ENCODE measurements at places on chromosomes 11 and 22.

DNA sequence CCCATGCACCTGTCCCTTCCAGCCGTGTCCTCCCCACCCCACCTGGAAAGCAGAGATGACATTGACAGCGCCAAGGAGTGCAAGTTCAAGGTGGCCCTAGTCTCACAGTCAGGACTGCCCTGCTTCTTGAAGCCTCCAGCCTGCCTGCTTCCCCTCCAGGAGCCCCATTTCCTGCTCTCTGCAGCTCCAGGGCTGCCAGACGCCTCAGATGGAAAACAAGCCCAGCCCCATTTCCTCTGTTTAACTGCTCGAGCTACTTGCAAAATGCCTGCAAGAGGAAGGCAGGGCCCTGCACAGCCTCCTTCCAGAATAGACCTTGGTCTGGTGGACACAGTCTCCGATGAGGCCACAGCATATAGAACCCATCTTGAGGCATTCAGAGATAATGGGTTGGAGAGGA lies 5.0 kb upstream of the DGKZ start:
- no peak for ATAC-seq

- no peak for ATAC-seq
Observed at GRCh38 chr11:112523951-112524350, 263.3 kb upstream of the PLET1 start.

DNA sequence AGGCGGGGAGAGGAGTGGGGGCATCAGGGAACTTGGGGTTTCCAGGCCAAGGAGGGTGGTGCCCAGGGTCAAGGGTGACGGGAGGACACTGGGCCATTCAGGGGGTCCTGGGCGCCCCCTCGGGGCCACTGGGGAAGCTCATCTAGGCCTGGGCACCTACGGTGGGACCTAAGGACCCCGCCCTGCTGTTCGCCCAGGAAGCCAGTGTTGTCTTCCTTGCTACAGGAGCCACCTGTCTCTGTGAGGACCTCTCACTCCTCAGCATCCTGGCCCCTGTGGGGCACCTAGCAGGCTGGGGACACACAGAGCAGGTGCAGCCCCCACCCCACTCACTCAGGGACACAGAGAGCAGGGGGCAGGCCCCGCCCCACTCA lies 191.6 kb downstream of the IGLL1 start:
- ATAC-seq: no peak

GRCh38 chr11:43360361-43361032 lies 1.8 kb downstream of the TTC17 start:
- ATAC-seq: no peak

DNA sequence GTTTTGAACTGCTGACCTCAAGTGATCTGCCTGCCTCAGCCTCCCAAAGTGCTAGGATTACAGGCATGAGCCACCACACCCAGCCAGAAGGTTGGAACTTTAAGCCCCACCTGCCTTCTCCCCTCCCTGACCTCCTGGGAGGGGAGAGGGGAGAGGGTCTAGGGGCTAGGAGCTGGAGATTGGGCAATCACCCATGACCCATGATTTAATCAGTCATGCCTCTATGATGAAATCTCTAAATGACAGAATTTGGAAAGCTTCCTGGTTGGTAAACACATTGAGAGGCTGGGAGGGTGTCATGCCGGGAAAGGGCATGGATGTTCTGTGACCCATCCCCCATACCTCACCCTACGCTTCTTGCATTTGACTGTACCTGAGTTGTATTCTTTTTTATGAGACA lies 17.1 kb upstream of the TFIP11 start:
- ATAC-seq: no peak

- ATAC-seq: no peak
Observed at GRCh38 chr22:35549328-35549727, 8.7 kb downstream of the RASD2 start.

DNA sequence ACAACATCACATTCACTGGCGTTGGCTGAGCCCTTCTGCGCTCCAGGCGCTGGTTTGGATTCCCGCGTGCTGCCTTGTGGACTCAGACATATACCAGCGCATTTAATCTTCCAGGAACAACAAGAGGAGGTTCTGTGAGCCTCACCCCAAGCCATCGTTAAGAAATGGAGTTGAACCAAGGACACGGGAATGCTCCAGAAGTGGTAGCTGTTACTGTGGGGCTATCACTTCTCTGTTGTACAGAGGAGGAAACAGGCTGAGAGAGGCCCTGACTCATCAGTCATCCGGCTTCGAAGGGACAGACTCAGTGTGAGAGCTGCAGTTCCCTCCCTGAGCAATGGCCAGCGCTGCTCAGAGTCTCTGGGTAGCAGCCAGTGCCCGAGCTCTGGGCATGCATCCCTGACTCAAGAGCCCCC lies 291.3 kb downstream of the TBC1D22A start:
- ATAC-seq: no peak

- ATAC-seq: no peak
Observed at GRCh38 chr11:69828971-69829344, 9.7 kb upstream of the FGF3 start.

- ATAC-seq: no peak
Observed at GRCh38 chr11:1656061-1656441, 26.5 kb downstream of the KRTAP5-5 start.

DNA sequence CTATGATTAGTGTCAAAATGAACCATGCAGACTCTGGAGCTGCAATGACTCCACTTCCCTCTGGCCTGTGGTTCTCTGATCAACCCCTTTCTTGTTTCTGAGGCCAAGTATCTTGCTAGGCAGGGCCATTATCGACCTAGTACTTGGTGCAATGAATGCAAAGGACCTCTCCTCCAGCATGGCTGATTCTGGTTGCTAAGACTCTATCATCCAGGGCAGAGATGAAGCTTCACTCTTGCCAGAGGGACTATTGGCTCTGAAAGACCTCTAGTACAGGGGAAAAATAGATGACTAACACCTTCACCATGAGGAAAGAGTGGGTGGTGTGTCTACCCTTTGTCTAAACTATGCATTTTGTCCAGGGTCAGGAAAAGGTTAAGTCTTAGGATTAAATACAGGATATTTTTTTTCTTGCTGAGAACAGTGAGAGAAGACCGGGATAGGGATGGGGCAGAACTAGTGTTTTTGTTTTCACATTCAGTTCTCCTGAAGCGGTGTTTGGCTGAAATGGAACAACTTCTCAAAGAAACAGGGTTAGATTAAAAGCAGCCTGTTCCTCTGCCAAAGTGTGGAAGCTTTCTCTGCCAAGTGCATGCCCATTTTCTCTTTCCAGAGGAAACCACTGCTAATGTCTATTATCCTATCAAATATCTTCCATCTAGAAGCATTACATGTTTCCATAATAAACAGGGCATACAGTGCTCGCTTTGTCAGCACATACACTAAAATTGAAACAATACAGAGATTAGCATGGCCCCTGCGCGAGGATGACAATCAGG lies 5.0 kb upstream of the MTFP1 start:
- ATAC-seq: no peak
